Right atrium auricular region (tissue), 2 donors: ENCODE measurements at places on chromosomes 7 and 10. TPM values are rescaled to one million over a fixed set of nuclear protein-coding genes. Genes with fewer than 3 reads are reported as not detected.

The REEP3 gene
- 42.7 TPM for total RNA-seq

The LIPJ gene
- 0.08 TPM for total RNA-seq

The SPDYE5 gene
- not detected for total RNA-seq

The C10orf105 gene
- total RNA-seq = 1.3 TPM

The BAIAP2L1 gene
- 1.1 TPM for total RNA-seq

The EGFR gene
- 22.5 TPM for total RNA-seq

The WDR86 gene
- 1.6 TPM for total RNA-seq

The CADPS2 gene
- 19.9 TPM for total RNA-seq

The ZCCHC24 gene
- 45.6 TPM for total RNA-seq
